ENCODE measurements at places on chromosomes 12 and 14. TPM values are rescaled to one million over a fixed set of nuclear protein-coding genes. Genes with fewer than 3 reads are reported as not detected.

DNA sequence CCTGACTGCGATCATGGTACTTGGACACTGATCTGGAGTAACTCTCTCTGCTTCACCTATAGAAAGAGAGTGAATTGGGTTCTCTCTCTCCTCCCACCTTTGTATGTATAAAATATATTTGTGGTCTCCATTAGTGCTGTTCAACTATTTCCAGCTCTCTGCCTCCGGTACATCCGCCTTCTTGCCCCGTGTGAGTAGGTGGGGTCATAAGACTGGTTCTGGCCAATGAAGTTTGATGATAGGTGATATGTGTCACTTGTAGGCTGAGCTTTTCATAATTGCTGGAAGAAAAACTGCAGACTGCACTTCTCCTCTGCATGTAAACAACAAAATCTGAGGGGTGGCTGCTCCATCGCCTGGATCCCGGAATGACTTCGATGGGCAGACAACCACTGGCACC, 210.4 kb downstream of the EXOC5 start:
- no peak for DNase-seq

GRCh38 chr12:40224439-40225291, at the start of gene LRRK2:
TSS of gene LRRK2 (plus strand) at chr12:40224997. CDS start at chr12:40225132, 135 bp downstream.
- DNase-seq: peak; percentile 69

DNA sequence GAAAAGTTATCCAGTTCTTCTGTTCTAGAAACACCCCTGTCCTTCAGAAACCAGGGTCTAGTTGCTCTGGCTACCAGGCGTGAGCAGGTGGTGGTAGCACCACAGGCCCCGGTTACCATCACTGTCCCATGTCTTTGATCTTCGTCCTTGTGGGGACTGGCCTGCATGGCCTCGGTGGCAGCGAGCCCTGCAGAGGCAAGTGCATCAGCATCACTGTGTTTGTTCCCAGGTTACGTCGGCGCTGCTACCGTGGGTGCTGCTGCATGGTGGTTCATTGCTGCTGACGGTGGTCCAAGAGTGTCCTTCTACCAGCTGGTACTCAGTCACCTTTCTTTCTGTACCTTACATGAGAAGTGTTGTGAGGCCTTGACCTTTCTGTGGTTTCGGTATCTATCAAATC, 58.9 kb downstream of the ANAPC7 start:
- DNase-seq: no peak

Gene EIF2B1
- polyA plus RNA-seq: 19.0 TPM

Gene CATSPERB
- polyA plus RNA-seq: 0.07 TPM

DNA sequence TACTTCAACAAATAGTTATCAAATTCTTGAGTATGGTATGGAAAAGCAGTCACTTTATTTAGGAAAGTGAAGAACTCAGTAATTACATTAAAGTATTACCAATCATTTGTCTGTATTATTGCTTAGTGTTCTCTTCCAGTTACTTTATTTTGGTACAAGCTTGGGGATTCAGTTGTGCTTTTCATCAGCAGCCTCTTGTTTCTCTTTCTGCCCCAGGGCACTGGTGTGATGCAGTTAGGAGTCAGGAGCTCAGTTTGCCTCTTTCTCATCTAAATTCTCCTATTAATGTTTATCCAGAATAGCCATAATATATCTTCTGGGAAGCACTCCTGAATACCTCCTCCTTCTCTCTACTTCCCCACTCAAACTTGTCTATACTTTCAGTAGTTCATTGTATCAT, 25.7 kb downstream of the PMCH start:
- DNase-seq: no peak

GRCh38 chr12:114931025-114931424, 247.1 kb upstream of the TBX3 start:
- no peak for DNase-seq

- DNase-seq: no peak
Measured at GRCh38 chr12:27709932-27710591, 570 bp upstream of the MRPS35 start.

Gene DRAM1
- polyA plus RNA-seq: 3.9 TPM

- no peak for DNase-seq
Measured at GRCh38 chr14:104887623-104888488, 22.8 kb downstream of the CEP170B start.

DNA sequence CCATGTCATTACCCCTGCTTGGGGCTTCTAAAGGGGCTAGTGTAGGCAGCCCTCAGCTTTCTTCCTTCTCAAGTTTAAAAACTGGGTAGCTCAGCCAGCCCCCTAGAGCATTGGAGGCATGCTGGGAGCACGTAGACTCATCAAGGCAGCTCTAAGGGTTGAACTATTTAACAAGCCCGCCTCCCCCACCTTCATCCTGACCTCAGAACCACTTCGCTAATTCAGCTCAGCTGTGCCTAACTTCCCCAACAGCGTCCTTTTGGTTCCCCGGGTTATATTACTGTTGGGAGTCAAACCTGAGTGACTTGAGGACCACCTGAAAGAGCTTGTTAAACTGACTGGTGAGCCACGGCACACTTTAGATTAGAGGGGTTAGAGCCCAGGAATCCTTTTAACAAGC, 30.1 kb downstream of the MAX start:
- DNase-seq: no peak

Gene SERPINA3
- 11,518 TPM for polyA plus RNA-seq

DNA sequence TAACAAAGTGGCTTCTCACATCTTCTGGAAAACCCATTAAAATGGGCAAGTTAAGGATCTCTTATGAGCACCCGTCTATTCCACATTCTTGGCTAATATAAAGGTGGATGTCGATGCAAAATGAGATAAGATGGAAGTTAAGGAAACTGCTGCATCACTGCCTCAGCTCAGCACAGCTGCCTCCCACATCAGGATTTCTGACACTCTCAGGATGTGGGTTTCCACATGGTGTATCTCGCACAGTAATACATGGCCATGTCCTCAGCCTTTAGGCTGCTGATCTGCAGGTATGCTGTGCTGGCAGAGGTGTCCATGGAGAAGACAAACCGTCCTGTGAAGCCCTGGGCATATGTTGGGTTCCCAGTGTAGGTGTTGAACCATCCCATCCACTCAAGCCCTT, 1348.0 kb downstream of the TMEM121 start:
- no peak for DNase-seq

GRCh38 chr14:94046696-94047250, 20.6 kb downstream of the OTUB2 start:
- no peak for DNase-seq

GRCh38 chr12:104792570-104792969, 165.5 kb downstream of the SLC41A2 start:
- no peak for DNase-seq

GRCh38 chr12:65584016-65584415, 240.3 kb upstream of the HMGA2 start:
- no peak for DNase-seq

DNA sequence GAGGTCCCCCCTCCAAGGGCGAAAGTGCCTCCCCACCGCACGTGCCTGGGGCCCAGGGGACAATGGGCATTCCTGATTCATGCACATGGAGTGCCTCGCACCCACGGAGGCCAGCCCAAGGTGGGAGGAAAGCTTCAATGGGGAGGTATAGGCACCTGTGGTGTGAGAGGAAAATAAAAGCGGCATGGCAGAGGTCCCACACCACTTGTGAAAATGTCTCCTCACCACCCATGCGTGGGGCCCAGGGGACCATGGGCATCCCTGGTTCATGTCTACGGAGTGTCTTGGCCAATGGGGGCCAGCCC, 384.7 kb downstream of the ALG10 start:
- peak; percentile 3 for DNase-seq

Gene RNASE4
- 319 TPM for polyA plus RNA-seq

GRCh38 chr12:56160193-56160763, 2.1 kb downstream of the MYL6 start:
- DNase-seq: no peak

Gene CCDC197
- not detected for polyA plus RNA-seq
